Amniotic epithelial cell (primary cell): ENCODE measurements at places on chromosomes 5 and 9.

- DNase-seq, result peak; percentile 13
Measured at GRCh38 chr5:139862313-139862712, 66.7 kb downstream of the PSD2 start.

DNA sequence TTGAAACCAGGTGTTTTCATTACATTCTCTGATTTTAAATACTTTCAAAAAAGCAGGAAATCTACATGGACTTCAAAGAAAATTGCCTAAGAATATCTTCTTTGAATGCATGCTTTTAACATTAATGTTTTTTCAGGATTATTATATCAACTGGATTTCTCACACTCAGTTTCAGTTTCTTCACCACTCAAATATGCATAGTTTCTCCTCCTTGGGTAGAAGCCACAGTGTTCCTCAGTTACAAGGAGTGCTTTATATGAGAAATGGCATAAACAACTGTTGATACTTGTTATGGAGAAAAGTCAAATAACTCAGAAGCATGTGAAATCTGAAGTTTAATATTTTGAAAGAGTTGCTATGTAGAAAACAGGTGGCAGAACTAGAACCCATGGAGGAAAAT, 196.9 kb downstream of the DMRTA1 start:
- no peak for DNase-seq

- DNase-seq, result no peak
Measured at GRCh38 chr5:67065237-67065636, 131.4 kb downstream of the CD180 start.

- DNase-seq, result no peak
Measured at GRCh38 chr5:174575043-174575442, 149.3 kb upstream of the MSX2 start.

DNA sequence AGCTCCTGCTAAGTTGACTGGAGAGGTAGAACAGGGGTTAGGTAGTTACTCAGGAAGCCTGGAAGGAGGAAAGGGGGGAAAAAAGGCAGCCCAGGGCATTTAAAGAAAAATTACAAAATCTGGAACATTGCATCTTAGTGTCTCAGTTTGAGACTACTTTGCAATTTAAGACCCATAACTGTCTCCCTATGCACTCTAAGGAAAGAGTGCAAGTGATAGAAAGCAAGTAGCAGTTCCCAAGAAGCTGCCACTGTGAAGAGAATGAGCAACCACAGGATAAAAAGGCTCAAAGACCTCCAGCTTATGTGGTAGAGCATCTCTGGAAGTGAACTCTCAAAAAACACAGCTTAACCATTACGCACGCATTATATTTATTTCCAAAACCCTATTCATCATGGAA, 141.8 kb downstream of the SLCO4C1 start:
- no peak for DNase-seq

- DNase-seq, result no peak
Measured at GRCh38 chr5:80250801-80251200, 5.0 kb downstream of the SERINC5 start.

- no peak for DNase-seq
Measured at GRCh38 chr5:154473581-154474283, 4.3 kb downstream of the HAND1 start.

DNA sequence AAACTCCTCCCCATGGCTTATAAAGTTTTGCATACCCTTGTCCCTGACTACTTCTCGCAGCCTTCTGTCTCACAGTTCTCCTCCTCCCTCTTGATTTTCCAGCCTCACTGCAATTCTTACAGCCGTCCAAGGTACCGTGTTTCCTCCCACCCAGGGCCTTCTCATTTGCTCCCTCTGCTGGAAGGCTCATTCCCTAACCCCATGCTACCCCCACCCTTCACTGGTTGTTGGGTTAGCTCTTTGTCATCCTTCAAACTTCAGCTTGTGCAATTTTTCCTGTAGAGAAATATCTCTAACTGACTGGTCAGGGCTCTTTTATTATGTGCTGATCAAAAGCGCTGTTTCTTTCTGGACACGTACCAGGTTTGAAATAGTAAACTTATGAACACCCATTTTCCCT, 329.2 kb downstream of the EBF1 start:
- no peak for DNase-seq

- DNase-seq, result peak; percentile 43
Measured at GRCh38 chr5:15690611-15691010, 190.6 kb downstream of the FBXL7 start.

- DNase-seq, result no peak
Measured at GRCh38 chr9:113507256-113507655, 43.7 kb downstream of the RGS3 start.
